Activated T-cell treated with anti-CD3 and anti-CD28 coated beads, Interleukin-2, amount 50 U/mL, for 72 hours (primary cell): ENCODE measurements at places on chromosomes 11 and 22. TPM values are rescaled to one million over a fixed set of nuclear protein-coding genes. Genes with fewer than 3 reads are reported as not detected.
A peak's percentile ranks its signal among the peaks of the same experiment; 100 is the strongest.

- DNase-seq: no peak
Observed at GRCh38 chr22:47384977-47385376, 622.5 kb downstream of the TBC1D22A start.

The RIMBP3C gene
- total RNA-seq: not detected

- DNase-seq: no peak
Observed at GRCh38 chr11:28366549-28367346, 258.6 kb downstream of the METTL15 start.

- no peak for DNase-seq
Observed at GRCh38 chr11:104219096-104219495, 55.1 kb upstream of the PDGFD start.

The MS4A6E gene
- total RNA-seq: not detected

The TMEM225 gene
- total RNA-seq: not detected

The CRYBB2 gene
- not detected for total RNA-seq

- no peak for DNase-seq
Observed at GRCh38 chr22:27715106-27715505, 86.5 kb downstream of the MN1 start.

GRCh38 chr11:44797886-44798606, 71.3 kb downstream of the TSPAN18 start:
- DNase-seq: no peak

The C11orf86 gene
- not detected for total RNA-seq

The CD3D gene
- total RNA-seq: 245 TPM

The OOSP1 gene
- total RNA-seq: not detected

The MS4A14 gene
- total RNA-seq: not detected

The PGA4 gene
- total RNA-seq: not detected

- DNase-seq: no peak
Observed at GRCh38 chr22:18970176-18970947, 34.3 kb upstream of the PRODH start.

GRCh38 chr11:67270256-67271204, 4.3 kb downstream of the GRK2 start:
- DNase-seq: no peak

DNA sequence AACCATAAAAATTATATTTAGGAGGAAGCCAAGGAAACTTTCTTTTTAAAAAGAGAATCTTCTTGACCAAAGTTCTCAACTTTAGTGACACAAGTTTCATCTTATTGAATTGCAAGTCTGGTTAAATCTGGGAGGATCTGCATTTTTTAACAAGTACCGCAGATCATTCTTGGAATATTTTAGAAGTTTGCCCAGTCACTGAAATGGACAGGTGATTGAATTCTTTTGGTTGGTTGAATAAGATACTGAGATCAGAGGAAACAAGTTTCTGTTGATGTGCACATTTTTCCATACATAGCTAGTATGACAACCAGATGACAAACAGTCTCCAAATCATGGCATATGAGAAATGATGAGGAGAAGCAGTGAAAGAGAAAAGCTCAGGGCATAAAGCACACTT, 50.2 kb downstream of the SLN start:
- DNase-seq: no peak

The MOGAT2 gene
- not detected for total RNA-seq

GRCh38 chr22:30251711-30252110, 5.2 kb upstream of the LIF start:
- no peak for DNase-seq

GRCh38 chr11:126834149-126834548, 166.4 kb downstream of the KIRREL3 start:
- DNase-seq: no peak

The DSCAML1 gene
- 2.5 TPM for total RNA-seq

GRCh38 chr11:99548264-99548663, 527.5 kb downstream of the CNTN5 start:
- DNase-seq: no peak

DNA sequence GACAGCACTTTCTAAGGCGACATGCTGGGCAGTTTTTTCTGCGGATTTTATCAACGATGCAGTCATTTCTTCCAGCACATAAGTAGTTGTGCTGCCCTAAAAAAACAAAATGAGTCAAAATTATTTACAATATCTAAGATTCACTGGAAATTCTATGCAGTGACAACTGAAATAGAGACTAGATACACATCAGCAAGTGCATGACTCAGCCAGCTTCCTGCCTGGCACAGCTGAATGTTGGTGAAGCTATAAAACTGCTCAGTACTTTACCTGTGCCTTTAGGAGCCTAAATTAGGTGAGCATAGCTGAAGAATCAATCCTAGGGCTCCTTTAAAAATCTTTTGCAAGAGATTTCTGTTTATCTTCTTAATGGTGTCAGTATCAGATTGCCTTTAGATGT, 37.8 kb downstream of the PGR start:
- DNase-seq: no peak

- DNase-seq: peak; percentile 82
Observed at GRCh38 chr11:61871158-61871597, 20.2 kb downstream of the FADS3 start.

DNA sequence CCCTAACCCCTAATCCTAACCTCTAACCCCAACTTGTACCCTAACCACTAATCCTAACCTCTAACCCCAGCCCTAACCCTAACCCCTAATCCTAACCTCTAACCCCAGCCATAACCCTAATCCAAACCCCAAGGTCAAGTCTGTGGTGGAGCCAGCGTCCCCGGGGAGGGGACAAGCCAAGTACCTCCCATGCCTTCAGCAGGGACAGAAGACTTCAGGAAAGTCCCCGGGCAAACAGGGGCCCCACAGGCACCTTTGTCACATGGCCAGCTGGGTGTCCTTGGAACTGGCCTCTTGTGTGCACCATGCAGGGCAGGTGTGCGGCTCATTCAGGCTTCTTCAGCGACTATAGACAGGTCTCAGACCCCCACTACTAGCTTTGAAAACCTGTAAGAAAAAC, 555.8 kb downstream of the BRD1 start:
- DNase-seq: no peak

- no peak for DNase-seq
Observed at GRCh38 chr11:123316003-123316402, 114.1 kb upstream of the GRAMD1B start.

DNA sequence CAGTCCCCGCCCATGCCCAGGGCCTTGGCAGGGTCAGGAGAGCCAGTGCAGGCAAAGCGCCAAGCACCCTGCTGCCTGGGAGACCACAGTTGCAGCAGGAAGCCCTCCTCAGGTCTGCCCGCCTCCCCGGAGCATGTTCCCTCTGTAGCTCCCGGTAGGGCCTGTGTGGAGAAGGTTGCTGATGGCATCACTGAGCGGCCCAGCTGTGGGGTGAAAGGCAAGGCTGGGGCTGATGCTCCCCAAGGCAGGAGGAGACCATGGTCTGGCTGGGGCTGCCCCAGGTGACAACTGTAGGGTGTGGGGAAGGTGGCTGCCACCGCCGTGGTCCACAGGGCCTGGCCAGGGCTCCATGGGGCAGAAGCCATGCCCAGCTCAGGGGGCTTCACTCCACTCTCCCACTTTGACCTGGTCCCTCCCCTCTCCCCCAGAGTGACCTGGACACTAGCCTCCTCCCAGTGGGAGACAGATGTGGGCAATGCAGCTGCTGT, 53.0 kb downstream of the CDKN1C start:
- no peak for DNase-seq

DNA sequence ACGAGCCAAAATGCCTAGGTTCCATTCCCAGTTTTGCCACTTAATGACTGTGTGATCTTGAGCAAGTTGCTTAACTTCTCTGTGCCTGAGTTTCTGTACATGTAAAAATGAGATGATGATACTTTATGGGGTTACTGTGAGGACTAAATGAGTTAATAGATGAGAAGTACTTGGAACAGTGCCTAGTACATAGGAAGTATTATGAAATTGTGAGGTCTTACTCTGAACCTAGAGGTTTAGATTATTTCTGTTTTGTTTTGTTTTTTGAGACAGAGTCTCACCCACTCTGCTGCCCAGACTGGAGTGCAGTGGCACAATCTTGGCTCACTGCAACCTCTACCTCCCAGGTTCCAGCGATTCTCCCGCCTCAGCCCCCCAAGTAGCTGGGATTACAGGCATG, 227.0 kb upstream of the POU2AF2 start:
- DNase-seq: no peak

DNA sequence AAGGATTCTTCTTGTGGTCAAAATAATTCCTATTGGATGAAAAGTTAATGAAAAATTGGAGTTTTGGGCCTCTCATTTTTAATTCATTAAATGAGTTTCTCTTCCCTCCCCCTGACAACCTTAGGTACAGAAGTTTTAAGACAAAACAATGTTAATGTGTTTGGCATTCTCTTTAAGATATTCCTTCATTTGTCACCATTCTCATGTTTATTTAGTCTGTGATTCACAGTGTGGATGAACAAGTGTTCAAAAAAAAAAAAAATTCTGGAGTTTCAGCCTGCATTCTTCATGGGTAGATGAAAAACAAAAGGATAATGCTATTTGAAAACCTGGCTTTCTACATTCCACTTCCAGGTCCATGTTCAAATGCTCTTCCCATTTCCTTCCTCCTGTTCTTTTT, 172.6 kb upstream of the LUZP2 start:
- DNase-seq: no peak

DNA sequence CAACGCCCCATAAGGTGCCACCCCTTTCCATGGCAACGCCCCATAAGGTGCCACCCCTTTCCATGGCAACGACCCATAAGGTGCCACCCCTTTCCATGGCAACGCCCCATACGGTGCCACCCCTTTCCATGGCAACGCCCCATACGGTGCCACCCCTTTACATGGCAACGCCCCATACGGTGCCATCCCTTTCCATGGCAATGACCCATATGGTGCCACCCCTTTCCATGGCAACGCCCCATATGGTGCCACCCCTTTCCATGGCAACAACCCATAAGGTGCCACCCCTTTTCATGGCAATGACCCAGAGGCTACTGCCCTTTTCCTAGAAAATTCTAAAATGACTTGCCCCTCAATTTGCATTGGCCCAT, 72.1 kb downstream of the BRD1 start:
- DNase-seq: no peak

The PDGFB gene
- 4.6 TPM for total RNA-seq

The NAV2 gene
- 1.8 TPM for total RNA-seq

DNA sequence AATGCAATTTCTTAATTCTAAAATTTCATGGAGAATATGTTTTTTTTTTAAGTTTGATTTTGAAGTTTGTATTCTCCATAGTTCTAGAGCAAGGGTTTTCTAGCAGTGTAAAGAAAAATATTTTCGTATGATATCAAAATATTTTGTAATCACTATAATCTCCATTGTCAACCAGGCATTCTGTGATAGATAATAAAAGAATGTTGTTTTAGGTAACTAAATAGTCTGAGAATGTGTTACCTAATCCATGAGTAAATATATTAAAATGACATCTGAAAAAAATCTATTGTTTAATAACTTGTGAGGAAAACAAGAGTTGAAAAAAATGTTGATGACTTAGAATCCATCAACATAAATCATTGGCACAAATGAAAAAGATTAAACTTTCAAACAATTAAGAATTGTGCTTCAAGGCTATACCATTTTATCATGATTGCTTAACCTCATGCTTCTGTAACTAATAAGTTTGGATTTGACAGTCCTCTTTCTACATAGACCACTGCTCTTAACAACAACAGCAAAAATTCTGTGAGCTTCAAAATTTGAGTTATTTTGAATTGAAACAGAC, 2211.8 kb downstream of the LRRC4C start:
- DNase-seq: no peak

DNA sequence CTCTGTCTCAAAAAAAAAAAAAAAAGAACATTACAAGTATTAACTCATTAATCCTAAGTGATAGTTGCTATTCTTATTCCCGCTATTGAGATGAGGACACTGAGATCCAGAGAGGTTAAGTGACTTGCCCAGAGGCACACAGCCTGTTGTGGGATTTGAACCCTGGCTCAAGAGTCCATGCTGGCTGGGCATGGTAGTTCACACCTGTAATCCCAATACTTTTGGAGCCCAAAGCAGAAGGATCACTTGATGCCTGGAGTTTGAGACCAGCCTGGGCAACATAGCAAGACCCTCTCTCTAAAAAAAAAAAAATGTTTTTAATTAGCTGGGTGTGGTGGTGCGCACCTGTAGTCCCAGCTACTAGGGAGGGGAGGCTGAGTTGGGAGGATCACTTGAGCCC, 4.1 kb downstream of the GCAT start:
- no peak for DNase-seq

DNA sequence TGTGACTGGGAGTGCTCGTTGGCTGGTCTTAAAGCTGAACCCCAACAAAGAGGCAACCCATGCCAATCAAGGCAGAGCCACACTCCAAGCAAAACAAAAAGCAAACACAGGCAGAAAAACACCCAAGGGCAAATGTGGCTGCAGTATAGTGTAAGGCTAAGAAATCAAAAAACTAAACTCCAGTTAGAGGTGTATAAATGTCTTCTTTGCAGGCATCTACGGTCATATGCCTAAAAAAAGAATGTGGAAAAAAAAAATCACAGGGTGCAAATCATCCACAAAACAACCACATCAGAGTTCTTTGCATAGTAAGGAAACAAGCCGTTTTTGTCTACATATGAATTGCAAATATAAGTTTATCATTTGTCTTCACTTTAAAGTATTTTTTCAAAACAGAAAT, 27.8 kb downstream of the ARFGAP3 start:
- DNase-seq: no peak

DNA sequence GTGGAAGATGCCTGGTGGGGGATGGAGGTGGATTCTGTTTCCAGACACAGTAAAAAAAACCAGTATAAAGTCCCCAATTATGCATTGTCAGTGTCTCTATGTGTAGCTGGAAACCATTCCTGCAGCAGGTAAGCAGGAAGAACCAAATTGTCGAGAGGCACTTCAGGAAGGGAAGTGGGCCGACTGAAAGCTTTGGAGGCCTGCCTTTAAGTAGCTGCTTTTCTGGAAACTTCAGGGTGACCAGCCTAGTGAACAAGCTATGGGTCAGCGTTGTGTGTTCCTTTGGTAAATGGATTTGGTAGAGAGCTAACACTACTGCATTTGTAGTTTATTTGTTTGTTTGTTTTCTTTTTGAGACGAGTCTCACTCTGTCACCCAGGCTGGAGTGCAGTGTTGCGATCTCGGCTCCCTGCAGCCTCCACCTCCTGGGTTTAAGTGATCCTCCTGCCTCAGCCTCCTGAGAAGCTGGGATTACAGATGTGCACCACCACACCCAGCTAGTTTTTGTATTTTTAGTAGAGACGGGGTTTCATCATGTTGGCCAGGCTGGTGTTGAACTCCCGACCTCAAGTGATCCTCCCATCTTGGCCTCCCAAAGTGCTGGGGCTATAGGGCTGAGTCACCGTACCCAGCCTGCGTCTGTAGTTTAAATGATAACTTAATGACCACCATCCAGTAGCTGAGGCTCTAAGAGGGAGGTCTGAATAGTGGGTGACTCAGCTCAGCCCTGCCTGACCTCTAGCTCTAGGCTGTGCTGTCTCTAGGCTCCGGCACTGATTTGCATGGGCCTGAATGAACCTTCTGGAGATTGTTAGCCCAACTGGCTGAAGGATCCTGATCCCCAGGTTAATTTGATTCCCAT, 12.8 kb downstream of the PTPRJ start:
- no peak for DNase-seq

The ZNF70 gene
- 1.6 TPM for total RNA-seq

DNA sequence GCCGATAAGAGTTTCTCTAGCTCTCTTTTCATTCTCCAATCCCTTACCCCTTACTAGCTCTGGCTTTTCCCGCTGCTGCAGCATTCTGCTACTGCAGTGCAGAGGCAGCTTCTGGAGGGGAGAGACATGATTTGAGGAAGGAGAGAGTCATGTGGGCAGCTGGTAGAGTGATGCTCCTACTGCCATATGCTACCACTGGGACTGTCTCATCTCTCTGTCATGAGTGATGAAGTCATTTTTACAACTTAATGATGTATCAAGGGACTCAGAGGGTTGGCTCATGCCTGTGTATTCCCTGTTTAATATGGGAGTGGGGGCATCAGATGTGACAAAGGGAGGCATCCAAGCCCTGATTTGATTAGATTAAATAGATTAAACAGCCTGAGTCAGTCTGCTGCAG, 11.3 kb downstream of the SLC17A6 start:
- no peak for DNase-seq
